ENCODE measurements at places on chromosomes 3 and 15.

DNA sequence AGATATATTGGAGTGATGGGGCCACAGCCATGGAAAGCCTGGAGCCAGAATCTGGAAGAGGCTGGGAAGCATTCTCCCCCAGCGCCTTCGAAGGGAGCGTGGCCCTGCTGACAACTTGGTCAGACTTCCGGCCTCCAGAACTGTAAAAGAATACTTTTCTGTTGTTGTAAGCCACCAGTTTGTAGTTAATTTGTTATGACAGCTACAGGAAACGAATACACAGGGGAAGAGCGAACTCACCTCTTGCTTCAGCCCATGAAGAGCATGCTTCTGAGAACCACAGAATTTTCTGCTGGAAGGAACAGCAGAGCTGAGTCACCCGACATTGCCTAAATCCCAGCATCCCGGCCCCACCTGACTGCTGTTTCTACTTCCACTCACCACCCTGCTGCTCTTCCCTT lies 501.7 kb downstream of the SHQ1 start:
- DNase-seq: no peak

DNA sequence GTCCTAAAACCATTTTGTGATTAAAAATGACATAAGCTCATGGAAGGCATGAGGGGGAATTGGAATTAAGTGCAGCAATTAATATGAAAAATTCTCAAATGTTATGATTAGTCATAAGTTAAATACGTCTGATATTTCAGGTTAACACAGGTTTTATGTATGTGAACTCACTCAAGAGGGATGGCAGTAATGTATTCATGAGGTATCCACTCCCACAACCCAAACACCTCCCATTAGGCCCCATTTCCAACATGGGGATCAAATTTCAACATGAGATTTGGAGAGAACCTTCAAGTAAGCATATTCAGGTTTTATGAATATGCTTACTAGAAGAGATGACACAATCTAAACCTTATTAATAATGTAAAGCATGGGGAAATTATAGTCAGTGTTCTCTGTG lies 41.6 kb upstream of the IL20RB start:
- no peak for DNase-seq

- no peak for DNase-seq
Observed at GRCh38 chr3:183122257-183122932, 23.1 kb upstream of the MCCC1 start.

- no peak for DNase-seq
Observed at GRCh38 chr3:18786650-18787323, 361.5 kb upstream of the KCNH8 start.
